ENCODE measurements at places on chromosomes 3 and 15.

GRCh38 chr15:53634517-53635106 is 124.9 kb downstream of the WDR72 start:
- DNase-seq, result no peak

DNA sequence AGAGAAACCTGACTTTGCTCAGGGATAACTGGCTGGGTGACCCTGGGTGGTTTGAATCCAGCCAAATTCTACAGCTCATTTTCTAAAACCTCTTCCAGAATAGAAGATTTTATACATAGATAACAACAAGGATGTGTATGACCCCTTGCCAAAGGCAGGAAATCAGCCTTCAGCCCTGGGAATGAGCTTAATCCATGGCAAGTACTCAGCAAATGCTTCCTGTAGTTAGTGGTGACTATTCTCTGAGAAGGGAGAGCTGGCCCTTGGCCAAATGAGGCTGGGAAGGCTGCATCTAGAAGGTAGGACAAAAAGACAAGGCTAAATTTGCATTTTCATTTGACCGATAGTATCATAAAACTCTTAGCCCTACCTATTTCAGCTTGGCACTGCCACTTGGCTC is 4.6 kb upstream of the HACD3 start:
- DNase-seq, result peak; percentile 29

- no peak for DNase-seq
Measured at GRCh38 chr3:177322881-177323280, 125.6 kb upstream of the TBL1XR1 start.

DNA sequence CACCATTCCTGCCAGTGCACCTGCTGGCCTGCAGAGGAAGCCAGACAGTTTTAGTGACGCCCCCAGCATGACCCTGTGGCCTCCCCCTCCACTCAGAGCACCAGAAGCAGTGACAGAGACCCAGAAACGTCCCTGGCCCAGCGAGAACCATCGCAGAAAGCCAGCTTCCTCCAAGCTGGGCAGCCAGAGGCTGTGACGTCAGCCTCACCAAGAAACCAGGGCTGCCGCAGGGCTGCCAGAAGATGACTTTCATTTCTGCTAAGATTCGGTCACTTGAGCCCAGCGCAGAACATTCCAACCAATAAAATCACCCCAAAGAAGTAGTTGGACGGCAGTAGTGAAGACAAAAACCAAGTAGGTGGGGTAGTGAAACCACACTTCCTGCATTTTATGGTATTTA is 29.6 kb upstream of the RPL32 start:
- peak; percentile 25 for DNase-seq

DNA sequence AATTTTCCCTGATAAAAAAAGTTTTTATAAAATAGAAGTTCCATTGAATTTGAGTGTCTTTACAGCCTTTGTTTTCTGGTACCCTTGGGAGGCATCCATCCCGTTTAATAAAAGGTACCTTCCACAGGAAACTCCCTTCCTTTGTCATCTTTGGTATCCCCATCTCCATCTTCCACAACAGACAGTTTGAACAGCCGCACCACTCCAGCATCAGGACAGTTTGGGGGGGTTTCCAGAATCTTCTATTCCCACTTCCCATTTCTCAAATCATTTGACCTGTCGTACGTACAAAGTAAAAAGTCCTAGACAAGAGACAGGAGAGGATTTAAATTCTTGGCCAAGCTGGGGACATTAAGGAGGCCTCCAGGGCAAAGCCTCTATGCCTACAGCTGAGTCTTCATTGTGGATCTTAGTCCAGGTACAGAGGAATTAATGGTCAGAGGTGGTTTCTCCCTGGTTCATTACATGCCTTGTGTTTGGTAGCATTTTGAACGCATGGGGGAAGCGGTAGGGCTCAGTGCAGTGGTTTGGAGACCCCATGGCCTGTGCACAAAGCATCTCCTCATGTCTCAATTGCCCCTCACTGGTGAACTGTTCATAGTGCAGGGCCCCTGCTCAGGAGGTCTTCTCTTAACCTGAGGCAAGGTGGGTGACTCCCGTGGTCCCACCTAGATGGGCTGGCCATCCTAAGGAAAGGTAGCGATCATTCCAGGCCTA is 19.4 kb upstream of the BCL2A1 start:
- DNase-seq, result no peak

DNA sequence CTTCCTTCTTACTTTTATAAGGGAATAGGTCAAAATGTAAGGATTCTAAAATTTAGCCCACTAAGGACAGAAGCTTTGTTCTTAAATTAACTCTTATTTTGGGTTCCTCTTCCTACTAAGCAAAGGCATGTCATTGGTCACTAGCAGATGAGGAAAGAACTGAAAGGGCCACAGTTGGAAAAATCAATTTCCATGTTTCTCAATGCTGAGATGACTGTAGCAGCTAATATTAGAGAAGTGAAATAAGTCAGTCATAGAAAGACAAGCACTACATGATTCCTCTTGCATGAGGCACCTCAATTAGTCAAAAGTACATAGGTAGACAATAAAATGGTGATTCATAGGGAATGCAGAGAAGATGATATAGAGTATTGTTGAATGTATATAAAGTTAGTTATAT is 353.7 kb downstream of the RSL24D1 start:
- no peak for DNase-seq

DNA sequence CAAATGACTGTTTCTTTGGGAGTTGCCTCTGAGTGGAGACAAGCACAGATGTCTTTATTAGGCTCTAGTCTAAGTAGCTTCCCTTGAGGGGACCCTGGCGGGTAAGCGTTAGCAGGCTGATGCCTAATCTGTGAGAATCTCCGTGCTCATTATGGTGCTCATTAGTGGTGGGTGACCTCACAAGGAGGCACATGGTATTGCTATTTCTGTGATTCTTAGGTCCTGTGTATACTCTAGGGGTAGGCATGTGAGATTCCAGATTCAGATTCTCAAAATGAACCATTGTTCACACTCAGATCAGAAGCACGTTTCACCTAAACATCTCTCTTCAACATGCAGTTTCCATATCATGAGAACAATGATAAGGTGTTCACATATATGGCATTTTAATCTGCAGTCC is 809.7 kb downstream of the NR2F2 start:
- no peak for DNase-seq

- DNase-seq, result no peak
Measured at GRCh38 chr3:159348431-159348830, 546.6 kb downstream of the MFSD1 start.

DNA sequence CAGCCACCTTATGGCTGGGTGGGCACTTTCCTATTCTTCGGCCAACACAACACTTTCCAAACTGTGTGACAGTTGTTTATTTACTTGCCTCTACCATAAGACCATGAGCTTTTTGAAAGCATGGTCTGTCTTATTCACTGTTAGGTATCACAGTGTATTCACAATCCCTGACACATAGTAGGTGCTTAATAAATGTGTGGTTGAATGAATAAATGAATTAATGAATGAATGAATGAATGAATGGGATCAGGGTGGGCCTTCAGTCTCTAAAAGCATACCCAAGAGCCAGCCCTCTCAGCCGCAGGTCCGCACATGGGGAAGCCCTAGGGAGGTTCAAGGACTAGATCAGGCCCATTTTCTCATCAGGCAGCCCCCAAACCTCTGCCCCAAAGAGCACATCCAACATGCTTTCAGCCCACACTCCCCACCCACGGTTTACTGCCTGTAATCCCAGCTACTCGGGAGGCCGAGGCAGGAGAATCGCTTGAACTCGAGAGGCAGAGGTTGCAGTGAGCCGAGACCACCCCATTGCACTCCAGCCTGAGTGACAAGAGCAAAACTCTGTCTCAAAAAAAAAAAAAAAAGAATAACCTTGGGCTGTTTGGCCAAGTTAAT is 95.9 kb downstream of the LIPC start:
- DNase-seq, result no peak

GRCh38 chr3:153379516-153379915 is 217.5 kb downstream of the RAP2B start:
- DNase-seq, result no peak

- no peak for DNase-seq
Measured at GRCh38 chr3:26920646-26921478, 298.3 kb downstream of the LRRC3B start.

- DNase-seq, result no peak
Measured at GRCh38 chr3:171165983-171166382, 139.5 kb upstream of the SLC2A2 start.

DNA sequence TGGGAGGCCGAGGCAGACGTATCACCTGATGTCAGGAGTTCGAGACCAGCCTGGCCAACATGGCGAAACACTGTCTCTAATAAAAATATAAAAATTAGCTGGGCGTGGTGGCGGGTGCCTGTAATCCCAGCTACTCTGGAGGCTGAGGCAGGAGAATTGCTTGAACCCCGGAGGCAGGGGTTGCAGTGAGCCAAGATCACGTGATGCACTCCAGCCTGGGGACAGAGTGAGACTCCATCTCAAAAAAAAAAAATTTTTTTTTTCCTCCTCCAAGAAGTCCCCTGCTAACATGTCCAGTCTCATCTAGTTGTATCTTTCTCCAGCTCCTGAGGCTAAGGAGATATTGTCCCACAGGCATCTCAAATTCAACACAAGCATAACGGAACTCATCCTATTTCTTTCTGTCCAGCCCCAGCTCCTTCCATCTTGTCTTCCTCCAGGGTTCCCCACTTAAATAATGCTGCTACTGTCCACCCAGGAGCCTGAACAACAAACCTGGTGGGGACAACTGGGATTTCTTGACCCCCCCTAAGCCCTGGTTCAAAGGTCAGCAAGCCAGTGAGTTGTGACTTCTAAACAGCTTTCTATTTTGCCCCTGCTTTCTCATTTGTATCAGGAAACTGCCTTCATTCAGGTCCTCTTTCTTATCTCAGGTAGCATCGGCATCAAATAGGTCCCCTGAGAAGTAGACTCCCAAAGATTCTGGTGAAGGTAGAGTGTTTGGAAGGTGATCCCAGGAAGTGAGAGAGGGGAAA is 4.1 kb upstream of the MEF2A start:
- DNase-seq, result no peak

- no peak for DNase-seq
Measured at GRCh38 chr3:171556574-171557145, 96.5 kb upstream of the TNIK start.

GRCh38 chr3:173893066-173893465 is 495.5 kb downstream of the NLGN1 start:
- no peak for DNase-seq

DNA sequence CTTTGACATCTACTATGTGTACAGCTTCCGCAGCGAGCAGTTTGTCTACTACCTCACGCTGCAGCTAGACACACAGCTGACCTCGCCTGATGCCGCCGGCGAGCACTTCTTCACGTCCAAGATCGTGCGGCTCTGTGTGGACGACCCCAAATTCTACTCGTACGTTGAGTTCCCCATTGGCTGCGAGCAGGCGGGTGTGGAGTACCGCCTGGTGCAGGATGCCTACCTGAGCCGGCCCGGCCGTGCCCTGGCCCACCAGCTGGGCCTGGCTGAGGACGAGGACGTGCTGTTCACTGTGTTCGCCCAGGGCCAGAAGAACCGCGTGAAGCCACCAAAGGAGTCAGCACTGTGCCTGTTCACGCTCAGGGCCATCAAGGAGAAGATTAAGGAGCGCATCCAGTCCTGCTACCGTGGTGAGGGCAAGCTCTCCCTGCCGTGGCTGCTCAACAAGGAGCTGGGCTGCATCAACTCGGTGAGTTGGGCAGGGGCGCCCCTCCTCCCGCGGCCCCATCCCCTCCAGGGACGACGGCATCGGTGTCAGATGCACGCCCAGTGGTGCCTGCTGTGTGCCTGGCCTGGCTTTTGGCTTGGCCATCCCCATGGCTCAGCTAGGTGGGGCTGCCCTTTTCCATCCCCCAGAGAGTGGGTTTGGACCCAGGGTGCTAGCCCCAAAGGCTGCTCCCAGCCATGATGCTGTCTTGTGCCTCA is 6.6 kb downstream of the PLXNA1 start:
- DNase-seq, result no peak

DNA sequence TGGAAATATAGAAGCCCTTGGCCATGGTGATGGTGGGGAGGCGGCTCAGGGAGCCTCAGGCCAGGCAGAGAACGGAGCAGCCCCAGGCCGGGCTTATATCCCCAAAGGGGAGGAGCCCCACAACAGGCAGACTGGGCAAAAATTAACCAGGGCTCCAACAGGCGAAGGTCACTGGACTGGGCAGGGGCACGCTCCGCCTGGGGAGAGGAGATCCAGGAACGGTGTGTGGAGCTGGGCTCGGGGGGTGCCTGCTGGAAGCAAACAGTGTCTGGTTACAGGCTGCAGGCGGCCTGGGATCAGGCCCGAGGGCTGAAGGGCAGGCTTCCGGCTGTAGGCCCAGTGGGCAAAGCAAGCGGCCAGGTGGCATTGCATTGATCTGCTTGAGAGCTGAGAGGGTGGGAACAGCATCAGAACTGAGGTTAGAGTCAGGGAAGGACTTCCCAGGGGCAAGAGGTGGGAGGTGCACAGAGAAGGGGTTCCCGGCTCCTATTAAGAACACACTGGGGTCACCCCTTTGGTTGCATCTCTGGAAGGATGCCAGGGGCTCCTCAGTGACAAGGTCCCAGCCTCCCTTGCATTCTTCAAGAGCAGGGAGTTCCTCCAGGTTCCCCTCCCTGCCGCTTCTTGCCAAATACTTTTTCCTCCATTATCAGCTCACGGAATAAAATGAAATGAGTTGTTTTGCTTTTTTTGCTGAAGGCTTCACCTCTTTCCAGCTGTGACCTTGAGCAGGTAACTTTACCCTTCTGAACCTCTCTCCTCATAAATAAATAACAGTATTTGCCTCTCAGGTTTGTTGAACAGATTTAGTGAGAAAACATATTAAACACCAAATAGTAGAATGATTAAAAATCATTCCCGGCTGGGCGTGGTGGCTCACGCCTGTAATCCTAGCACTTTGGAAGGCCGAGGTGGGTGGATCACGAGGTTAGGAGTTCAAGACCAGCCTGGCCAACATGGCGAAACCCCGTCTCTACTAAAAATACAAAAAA is 7.8 kb downstream of the ANPEP start:
- DNase-seq, result no peak

DNA sequence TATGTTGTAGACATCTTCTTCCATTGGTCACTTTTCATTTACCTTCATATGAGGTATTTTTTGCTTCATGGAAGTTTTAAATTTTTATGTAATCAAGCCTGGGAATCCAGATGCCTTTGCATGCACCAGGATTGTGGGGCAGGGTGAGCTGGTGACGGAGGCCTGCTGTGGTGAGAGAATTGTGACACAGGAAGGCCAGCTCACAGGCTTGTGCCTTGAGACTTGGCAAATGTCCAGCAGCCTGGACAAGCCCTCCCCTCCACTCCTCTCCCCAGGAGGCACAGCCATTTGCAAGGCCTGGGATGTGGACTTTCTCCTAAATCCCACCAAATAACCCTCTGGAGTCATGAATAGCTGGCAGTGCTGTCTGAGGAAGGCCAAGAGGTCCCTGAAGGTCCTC is 67.4 kb downstream of the RHCG start:
- DNase-seq, result no peak

- DNase-seq, result peak; percentile 17
Measured at GRCh38 chr15:99986297-99987118, 253.3 kb upstream of the LYSMD4 start.
